GM04504 (cell line): ENCODE measurements at places on chromosomes 12 and 14.

GRCh38 chr12:71061451-71061850 is 96.3 kb downstream of the TSPAN8 start:
- no peak for DNase-seq

- DNase-seq: no peak
Measured at GRCh38 chr12:71335151-71335962, 104.2 kb upstream of the LGR5 start.

- DNase-seq: no peak
Measured at GRCh38 chr12:62654326-62655241, 188.0 kb downstream of the MON2 start.

DNA sequence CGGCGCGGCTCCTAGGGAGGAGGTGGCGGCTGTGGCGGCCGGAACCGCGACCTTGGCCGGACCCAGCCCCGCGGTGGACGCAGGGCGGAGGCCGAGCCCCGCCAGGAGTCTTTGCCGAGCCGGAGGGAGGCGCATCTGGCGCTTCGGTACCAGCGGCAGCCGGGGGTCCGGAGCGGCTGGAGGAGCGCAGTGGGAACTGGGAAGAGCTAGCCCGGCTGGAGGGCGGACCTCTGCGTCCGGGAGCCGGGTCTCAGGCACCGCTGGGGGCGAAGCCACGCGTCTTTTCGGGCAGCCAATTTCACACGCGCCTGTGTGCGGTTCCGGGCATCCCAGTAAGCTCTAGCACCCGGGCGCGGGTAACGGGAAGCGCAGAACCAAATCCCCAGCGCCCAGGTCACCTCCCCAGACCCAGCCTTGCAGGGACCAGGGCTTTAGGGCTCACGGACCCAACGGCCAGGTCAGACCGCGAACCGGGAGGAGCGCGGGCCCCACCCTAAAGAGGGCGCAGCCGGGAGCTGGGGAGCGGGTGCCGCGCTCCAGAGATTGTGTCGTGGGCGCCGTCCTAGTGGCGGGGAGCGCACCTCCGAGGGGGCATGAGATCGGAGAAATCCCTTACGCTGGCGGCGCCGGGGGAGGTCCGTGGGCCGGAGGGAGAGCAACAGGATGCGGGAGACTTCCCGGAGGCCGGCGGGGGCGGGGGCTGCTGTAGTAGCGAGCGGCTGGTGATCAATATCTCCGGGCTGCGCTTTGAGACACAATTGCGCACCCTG is 89.4 kb downstream of the GALNT8 start:
- DNase-seq: no peak

GRCh38 chr14:76509311-76509710 is 133.4 kb downstream of the ESRRB start:
- no peak for DNase-seq

GRCh38 chr14:39145266-39145966 is 24.7 kb downstream of the TRAPPC6B start:
- DNase-seq: no peak

- no peak for DNase-seq
Measured at GRCh38 chr14:65294816-65295215, 117.7 kb upstream of the FUT8 start.

GRCh38 chr14:37437490-37437889 is 157.6 kb downstream of the FOXA1 start:
- no peak for DNase-seq

DNA sequence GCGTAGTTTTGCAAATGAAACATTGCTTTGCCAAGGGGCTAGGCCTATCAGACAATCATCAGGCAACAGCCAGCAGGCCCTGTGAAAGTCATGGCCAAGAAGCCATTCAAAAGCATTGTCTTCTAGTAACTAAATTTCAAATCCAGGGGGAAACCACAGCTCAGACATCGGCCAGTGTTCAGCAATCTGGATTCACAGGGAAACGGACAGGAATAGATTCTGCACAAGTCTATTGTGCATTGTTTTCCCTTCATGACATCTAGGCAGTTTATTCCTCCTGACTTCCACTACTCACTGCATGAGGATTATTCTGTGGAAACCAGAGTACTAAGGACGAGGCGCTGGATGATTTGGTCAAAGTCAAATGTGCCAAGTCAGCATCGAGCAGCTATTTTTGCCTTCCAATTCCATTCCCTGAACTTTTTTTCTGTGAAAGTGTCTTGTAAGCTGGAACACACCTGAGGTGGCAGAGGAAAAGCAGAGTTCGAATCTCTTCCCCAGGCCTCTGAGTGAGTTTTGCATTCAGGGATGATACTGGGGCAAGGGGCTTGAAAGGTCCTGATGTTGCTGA is 75.4 kb downstream of the VCPKMT start:
- no peak for DNase-seq

- no peak for DNase-seq
Measured at GRCh38 chr12:95972832-95973456, 23.2 kb downstream of the HAL start.

DNA sequence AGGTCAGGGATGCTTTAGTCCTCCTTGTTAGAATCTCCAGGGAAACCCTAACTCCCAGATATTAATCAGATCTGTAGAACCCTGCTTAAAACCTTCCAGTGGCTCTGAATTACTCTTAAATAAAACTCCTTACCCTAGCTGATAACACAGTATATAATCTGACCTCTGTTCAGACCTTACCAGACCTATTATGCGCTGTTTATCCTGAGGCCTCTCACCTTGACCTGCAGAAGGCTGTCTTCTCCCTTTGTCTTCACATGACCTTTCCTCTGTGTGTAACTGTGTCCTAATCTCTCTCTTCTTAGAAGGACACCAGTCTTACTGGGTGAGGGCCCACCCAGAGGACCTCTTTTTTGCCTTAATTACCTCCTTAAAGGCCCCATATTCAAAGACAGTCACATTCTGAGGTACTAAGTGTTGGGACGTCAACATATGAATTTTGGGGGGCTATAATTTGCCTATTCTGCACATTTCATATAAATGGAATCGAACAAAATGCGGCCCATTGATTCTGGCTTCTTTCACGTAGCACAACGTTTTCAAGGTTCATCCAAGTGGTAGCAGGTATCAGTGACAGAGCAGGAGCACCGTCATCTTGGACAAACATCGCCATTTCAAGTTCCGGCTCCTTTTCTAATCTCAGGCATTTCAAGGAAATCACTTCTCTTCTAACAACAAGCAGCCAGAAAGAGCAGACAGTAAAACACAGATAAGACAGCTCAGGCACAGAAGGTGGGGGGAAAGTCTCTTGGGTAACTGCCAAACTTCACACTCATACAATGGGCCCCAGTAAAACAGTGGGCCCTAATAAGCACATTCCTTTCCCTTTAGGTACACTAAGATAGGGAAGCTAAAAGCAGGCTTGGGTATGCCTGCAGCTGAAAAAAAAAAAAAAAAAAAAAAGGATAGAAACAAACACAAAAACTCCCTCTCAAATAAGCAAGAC is 200.2 kb upstream of the NUDT4 start:
- no peak for DNase-seq

- no peak for DNase-seq
Measured at GRCh38 chr14:32022938-32023466, 54.1 kb upstream of the ARHGAP5 start.

DNA sequence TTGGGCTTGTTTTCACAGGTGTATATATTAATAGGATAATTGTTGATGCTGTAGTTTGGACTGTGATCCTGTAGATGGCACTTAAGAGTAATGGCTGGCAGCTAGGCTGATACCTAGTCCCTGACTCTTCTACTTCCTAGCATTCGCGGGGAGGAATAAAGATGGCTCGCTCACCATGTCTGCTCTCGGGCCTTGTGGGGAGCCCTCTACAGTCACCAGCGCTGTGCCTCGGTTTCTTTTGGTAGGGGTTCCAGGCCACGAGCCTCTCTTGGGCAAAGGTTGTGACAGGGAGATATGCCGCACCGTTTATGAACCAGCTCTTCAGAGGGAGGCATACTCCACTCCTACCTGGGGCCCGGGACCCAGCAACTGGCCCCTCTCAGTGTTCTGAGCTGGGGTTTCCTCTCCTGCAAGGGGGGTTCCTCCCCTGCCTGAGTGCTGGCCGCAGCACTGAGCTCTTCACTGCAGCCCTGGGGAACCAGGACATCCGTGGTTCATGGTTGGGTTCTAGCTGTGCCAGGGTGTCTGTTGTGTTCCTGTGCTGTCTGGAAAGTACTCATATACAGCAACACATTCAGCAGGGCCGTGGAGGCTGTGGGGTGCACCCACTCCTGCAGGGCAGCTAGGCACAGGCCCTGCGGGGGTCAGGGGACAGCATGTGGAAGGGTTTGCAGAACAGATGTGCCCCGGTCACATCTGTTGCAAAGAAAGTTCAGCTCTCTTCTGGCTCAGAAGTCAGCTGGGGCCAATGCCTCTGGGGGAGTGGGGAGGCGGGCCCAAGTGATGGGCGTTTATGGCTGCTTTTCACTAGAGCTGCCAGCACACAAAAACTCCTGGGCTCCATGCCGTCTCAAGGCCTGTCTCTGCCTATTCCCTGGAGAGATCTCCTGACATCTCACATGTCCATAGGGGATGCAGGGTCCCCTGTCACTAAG is 147.9 kb downstream of the PPFIA2 start:
- DNase-seq: no peak

- DNase-seq: no peak
Measured at GRCh38 chr12:66620688-66621087, 58.2 kb downstream of the GRIP1 start.

- DNase-seq: no peak
Measured at GRCh38 chr12:46276756-46277155, 7.9 kb upstream of the SLC38A1 start.

GRCh38 chr12:124466216-124467128 is 100.9 kb downstream of the NCOR2 start:
- DNase-seq: no peak

DNA sequence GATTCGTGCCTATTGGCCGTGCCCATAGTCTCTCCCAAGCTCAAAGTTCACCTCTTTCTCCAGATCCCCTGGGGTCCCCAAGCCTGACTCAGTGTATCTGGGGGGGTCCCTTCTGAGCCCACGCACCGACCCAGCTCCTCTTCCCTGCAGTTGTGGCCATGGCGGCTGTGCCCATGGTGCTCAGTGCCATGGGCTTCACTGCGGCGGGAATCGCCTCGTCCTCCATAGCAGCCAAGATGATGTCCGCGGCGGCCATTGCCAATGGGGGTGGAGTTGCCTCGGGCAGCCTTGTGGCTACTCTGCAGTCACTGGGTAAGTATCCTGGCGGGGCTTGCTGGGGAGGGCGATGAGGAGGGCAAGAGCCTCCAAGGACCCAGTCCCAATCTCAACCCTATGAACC is 5.1 kb downstream of the IFI27 start:
- DNase-seq: no peak

- no peak for DNase-seq
Measured at GRCh38 chr14:89356496-89356895, 60.5 kb downstream of the FOXN3 start.

DNA sequence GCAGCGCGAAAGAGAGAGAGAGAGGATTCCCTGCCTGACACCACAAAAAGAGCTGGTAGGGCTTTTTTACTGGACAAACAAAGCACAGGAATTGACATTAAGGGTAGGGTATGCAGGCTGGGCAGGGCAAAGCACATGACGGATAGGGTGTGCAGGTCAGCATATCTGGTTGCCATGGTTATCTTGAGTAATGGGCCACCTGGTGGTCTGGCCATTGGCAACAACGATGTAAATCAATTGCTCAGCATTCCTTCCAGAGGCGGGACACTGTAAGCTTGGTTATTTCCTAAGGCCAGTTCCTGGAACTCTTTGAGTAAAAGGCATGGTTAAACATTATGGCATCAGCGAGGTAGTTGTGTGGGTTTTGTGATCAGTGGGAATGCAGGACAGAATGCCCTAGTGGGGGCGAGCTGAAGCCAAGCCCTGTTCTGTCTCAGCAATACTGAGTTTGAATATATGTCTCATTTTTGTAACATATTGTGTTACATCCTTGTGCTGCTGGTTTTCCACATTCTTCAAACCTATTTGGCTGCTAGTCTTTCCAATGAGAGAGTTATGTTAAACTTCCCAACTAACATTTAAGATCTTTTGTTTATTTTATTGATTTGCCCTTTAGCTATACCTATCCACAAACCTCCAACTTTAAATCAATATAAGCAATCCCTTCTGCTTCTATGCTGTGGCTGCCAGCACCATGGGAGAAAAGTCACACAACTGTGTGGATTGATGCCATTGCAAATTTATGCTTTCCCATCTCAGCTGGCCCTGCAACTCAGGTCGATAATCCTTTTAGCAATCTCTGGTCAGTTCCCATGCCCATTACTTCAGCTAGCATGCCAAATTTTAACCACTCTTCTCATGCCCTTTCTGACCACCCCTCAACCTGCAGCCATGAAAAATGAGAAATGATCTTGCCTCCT is 396.7 kb upstream of the PDE3A start:
- no peak for DNase-seq

- DNase-seq: peak; percentile 18
Measured at GRCh38 chr14:92121207-92121669, 268 bp downstream of the NDUFB1 start.
